Activated CD8-positive, alpha-beta memory T cell treated with anti-CD3 and anti-CD28 coated beads for 1 hour (primary cell): ENCODE measurements at places on chromosomes 5 and 9.

GRCh38 chr5:179120421-179120861 lies 60.3 kb downstream of the ZNF354C start:
- DNase-seq, result no peak

- no peak for DNase-seq
Measured at GRCh38 chr5:67542479-67542878, 345.9 kb upstream of the CD180 start.

GRCh38 chr9:78097541-78097940 lies 65.9 kb upstream of the GNAQ start:
- no peak for DNase-seq

GRCh38 chr9:79408617-79409016 lies 163.1 kb upstream of the TLE4 start:
- no peak for DNase-seq

DNA sequence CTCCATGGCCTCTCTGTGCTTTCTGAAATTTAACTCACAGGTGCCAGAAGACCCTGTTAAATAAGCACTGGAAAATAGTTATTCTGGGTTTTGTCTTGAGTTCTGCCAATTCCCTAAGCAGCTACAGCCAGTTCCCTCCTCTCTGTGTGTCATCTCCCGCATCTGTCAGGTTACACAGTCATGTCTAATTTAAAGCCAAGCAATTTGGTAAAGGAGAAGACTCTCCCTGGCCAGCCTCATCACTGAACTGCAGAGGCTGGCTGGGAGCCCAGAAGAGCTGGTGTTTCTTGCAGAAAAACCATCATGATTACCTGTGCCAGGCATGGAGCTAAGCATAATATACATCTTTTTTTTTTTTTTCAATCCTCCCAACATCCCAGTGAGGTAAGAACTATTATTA lies 141.3 kb upstream of the ZNF366 start:
- DNase-seq, result no peak

DNA sequence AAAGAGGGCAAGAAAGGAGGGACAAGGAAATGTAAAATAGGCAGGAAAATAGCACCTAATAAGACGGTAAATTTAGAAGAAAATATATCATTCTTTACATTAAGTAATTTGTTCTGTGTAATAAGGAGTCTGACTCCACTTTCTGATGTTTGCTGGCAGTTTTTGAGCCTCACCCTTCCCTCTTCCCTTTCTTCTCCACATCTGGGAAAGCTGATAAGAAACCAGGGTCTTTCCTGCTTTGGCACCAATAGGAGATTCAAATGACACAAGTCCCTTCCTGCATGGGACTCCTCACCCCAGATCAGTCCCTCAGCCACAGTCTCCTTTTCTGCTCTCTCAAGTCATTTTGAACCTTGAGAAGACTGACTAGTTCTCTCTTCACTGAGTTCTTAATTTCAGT lies 31.2 kb upstream of the LECT2 start:
- no peak for DNase-seq

DNA sequence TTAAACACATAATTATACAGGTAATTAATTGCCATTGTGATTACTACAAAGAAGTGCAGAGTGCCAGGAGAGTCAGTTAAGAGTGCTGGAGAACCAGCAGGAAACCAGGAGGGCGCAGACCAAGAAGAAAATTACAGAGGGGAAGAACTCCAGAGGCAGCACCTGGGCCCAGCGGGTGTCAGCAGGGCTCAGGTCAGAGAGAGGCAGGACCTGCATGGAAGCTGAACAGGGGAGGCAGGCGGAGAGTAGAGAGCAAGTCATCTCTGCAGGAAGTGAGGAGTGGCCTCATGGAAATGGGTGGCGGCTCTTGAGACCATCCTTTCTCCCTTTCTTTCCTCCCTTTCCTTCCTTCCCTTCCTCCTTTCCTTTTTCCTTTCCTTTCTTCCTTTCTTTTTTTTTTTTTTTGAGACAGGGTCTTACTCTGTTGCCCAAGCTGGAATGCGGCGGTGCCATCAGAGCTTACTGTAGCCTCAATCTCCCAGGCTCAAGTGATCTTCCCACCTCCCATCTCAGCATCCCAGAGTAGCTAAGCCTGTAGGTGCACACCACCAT lies 4.0 kb upstream of the ZBTB34 start:
- DNase-seq, result no peak
